ENCODE measurements at places on chromosomes 7 and 10.

GRCh38 chr10:3701491-3701890 lies 83.5 kb downstream of the KLF6 start:
- no peak for DNase-seq

- DNase-seq: no peak
Observed at GRCh38 chr10:17460756-17461155, 6.4 kb upstream of the ST8SIA6 start.

- no peak for DNase-seq
Observed at GRCh38 chr10:117541909-117542705, 439 bp upstream of the EMX2 start.

DNA sequence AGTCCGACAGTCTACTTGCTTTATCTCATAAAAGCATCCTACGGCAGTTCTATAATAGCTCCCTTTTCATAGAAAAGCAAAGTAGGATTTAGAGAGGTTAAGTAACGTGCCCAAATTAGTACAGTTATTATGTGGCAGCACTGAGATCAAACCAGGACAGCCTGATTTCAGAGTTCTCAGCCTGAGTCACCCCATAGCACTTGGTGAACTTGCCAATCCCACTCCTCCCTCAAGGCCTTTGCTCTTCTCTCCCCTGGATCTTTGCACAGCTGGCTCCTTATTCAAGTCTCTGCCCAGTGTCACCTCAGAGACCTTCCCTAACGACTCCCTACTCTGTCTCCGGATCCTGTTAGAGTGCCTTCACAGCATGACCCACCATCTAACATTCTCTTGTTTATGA lies 438.0 kb upstream of the NFE2L3 start:
- DNase-seq: no peak

DNA sequence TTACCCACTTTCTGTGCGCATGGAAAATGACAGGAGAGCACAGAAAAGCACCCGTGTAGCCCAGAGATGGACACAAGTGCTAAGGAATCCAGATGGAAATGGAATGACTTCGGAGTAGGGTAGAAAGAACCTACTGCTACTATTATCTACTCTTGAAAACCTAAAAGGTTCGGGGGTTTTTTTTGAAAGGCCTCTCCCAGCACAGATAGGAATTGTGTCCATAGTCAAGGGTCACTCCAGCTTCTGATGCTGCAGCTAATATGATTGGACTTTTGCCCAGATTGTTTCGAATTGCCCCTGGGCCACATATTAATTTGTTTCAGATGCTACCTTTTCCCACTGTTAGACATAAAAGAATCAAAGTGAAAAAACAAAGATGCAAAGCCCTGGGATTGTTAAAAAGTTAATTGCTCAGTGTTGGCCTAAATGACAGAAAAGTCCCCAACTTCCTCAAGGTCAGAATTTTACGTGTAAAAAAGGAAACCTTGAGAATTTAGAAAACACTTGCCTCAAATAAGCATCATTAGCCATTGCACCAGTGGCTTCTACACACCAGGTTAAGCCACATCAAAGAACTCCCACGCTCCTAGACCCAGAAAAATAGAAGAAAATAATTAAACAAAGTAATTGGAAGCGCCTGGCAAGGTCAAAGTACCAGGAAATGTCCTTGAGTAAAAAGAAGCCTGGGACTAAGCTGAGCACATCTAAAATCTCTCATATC lies 40.8 kb upstream of the INSIG1 start:
- no peak for DNase-seq

DNA sequence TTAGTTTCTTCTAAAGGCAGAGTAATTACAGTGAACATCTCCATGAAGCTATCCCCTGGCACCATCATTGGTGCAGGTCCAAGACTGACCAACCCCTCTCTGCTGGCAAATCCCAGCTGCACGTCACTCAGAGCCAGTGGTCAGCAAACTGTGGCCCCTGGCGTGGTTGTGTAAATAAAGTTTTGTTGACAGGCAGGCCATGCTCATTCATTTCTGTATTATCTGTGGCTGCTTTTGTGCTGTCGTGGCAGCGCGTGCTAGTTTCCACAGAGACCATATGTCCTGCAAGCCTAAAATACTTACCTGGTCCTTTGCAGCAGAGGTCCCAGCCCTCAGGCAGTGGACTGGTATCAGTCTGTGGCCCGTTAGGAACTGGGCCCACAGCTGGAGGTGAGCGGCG lies 117.6 kb upstream of the NPS start:
- no peak for DNase-seq

Measured in Right ventricle myocardium inferior (tissue), 1 donor.